ENCODE measurements at places on chromosomes 5 and 9. TPM values are rescaled to one million over a fixed set of nuclear protein-coding genes. Genes with fewer than 3 reads are reported as not detected.

DNA sequence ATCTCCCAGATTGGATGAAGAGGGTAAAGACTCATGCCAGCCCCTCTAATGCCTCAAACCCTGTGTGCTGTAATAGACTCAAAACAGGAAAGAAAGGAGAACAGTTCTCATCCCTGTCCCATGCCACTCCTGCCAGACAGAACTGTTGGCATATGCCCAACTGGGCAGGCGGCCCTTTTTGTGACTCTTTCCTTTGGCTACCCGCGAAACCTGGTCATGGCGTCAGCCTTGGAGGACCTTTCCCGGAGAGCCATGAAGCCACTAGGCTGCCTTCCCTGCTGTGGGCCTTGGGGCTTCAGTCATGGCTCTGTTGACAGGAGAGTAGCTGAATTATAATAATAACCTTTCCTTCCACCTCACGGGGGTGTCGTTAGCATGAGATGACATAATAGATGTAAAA, 75.9 kb upstream of the SEMA6A start:
- no peak for DNase-seq

- DNase-seq = no peak
Observed at GRCh38 chr9:38298904-38299303, 93.6 kb upstream of the ALDH1B1 start.

- no peak for DNase-seq
Observed at GRCh38 chr5:14732991-14733390, 68.5 kb downstream of the OTULIN start.

DMGDH gene
- total RNA-seq = 0.54 TPM

ENHO gene
- 7.2 TPM for total RNA-seq

Data from Panc1 (cell line).